Osteocyte (in vitro differentiated cells): ENCODE measurements at places on chromosomes 6 and 20. TPM values are rescaled to one million over a fixed set of nuclear protein-coding genes. Genes with fewer than 3 reads are reported as not detected.

- H3K4me3 ChIP-seq: no peak overlapping the region
- H3K36me3 ChIP-seq: peaks cover 2% of the 10 kb centered on the region
- no peak for DNase-seq
- H3K27ac ChIP-seq: no peak overlapping the region
Measured at GRCh38 chr6:131730264-131730663, 19.4 kb upstream of the CTAGE9 start.

- H3K4me3 ChIP-seq: no peak overlapping the region
- DNase-seq: no peak
- H3K36me3 ChIP-seq: no peaks in the 10 kb centered on the region
Measured at GRCh38 chr6:77987035-77987384, 334.2 kb downstream of the MEI4 start.

DNA sequence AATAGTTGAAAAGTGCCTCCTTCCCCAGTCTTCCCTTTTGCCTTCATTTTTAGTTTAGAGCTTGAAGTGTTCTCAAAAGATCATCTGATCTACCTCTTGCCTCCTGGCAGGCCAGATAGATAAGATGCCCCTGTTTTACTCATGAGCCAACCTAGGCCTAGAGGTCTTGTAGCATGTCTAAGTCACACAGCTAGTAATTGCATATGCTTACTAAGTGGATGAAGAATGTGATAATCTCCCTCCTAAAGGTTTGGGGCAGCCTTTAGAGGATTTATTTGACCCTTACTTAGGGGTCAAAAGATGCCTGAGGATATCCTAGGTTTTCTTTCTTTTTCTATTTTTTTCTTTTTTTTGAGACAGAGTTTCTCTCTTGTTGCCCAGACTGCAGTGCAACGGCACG lies 2.1 kb downstream of the C6orf141 start:
- H3K27me3 ChIP-seq: peaks cover 49% of the 10 kb centered on the region
- no peaks in the 10 kb centered on the region for H3K36me3 ChIP-seq
- H3K27ac ChIP-seq: no peak overlapping the region
- no peak for DNase-seq

Gene POU5F1
- total RNA-seq: not detected in 2 replicates

DNA sequence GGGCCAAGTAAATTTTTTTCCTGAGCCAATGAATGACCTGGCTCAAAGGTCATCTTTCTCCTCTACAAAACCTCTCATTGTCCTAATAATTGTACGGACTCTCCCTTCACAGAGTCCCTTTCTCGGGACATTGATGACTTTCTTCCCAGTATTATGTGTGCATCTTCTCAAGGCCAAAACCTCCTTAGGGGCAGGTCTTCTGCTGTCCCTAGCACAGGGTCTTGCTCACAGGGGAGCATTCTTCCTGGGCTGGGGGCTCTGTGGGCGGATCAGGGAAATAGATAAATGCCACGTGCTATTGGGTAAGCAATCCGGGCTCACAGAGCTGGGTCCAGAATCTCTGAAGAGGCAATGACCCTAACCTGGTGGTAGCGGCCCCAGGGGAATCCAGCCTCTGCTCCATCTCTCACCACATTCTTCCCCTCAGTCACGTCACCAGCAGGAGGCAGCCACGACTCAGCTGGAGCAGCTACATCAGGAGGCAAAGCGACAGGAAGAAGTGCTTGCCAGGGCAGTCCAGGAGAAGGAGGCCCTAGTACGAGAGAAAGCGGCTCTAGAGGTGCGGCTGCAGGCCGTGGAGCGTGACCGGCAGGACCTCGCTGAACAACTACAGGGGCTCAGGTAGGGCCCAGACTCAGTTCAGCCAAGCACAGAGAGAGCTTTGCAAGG lies 23.5 kb downstream of the CEP250 start:
- no peak for DNase-seq
- H3K27ac ChIP-seq: no peak overlapping the region
- H3K27me3 ChIP-seq: no peaks in the 10 kb centered on the region
- H3K4me3 ChIP-seq: no peak overlapping the region

GRCh38 chr6:25083784-25084507 lies 148.2 kb upstream of the RIPOR2 start:
- H3K4me3 ChIP-seq: no peak overlapping the region
- H3K27ac ChIP-seq: no peak overlapping the region
- DNase-seq: no peak
- no peaks in the 10 kb centered on the region for H3K36me3 ChIP-seq

DNA sequence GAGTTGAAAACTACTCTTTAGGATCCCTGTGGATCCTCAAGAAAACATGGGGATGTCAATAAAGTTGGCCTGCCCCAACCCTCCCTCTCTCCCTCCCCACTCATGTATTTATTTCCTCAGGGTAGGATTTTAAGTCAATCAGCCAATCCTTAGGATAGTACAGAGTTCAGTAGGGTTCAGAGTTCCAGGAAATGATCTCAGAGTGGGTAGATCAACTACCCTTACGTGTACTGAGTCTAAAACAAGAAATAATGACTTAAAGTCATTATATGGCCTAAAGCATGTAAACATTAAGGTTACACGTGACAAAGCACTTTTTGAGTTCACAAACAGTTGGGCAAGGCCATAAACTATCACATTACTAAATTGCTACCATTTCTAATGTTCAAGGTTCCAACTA lies 47.2 kb upstream of the REV3L start:
- H3K36me3 ChIP-seq: no peaks in the 10 kb centered on the region
- H3K27me3 ChIP-seq: no peaks in the 10 kb centered on the region
- peaks cover 14% of the 10 kb centered on the region for H3K4me1 ChIP-seq

Gene BLCAP
- 71.9 and 74.5 TPM in 2 replicates for total RNA-seq

DNA sequence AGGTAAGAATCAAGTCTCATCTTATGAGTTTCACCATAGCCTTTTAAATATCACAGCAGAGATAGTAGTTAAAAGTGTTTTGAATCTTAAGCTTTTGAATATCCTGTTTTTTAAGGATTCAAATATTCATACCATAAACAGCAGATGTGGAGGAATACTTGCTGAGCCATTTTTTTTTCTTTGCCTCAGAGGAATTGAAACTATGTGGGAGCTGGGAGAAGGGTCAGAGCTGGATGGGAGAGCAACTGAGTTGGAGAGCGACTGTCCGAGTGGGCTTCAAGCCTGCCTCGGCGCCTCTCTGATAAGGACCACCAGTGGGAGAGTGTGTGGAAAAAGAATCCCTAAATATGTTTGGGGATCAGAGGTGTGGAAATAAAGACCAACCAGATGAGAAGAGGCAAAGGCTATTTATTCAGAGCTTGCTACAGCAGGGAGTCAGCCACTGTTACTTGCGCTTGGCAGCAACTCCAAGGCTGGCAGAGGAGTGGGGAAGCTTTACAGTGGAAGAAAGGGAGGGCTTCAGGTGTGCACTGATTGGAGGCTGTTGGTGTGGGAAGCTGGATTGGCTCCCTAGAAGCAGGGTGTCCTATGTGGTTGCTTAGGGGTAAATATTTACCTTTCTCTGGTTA lies 34.3 kb upstream of the MCUR1 start:
- no peak overlapping the region for H3K4me3 ChIP-seq
- peaks cover 23% of the 10 kb centered on the region for H3K27me3 ChIP-seq
- H3K4me1 ChIP-seq: peaks cover 6% of the 10 kb centered on the region

Gene DDX27
- total RNA-seq: 30.5 and 34.1 TPM in 2 replicates

DNA sequence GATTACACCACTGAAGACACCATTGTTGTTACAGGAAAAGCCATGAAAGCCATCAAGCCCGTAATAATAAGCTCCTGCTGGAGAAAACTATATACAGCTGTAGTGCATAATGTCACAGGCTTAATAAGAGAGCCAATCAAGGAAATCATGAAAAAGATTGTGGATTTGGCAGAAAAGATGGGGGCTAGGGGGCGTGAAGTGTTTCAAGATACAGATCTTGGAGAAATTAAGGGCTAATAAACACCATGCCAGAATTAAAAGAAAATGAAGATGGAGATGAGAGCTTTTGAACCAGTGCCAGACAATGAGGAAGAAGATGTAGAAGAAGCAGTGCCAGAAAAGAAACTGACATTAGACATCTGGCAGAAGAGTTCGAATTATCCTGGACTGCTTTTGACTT lies 43.2 kb upstream of the DTNBP1 start:
- H3K4me1 ChIP-seq: no peaks in the 10 kb centered on the region
- H3K4me3 ChIP-seq: no peak overlapping the region
- peaks cover 19% of the 10 kb centered on the region for H3K27me3 ChIP-seq
- peaks cover 2% of the 10 kb centered on the region for H3K36me3 ChIP-seq
- H3K27ac ChIP-seq: no peak overlapping the region

- H3K27ac ChIP-seq: no peak overlapping the region
- H3K4me1 ChIP-seq: no peaks in the 10 kb centered on the region
- peaks cover 33% of the 10 kb centered on the region for H3K27me3 ChIP-seq
- H3K36me3 ChIP-seq: no peaks in the 10 kb centered on the region
Measured at GRCh38 chr6:118305081-118305480, 243.0 kb upstream of the PLN start.

DNA sequence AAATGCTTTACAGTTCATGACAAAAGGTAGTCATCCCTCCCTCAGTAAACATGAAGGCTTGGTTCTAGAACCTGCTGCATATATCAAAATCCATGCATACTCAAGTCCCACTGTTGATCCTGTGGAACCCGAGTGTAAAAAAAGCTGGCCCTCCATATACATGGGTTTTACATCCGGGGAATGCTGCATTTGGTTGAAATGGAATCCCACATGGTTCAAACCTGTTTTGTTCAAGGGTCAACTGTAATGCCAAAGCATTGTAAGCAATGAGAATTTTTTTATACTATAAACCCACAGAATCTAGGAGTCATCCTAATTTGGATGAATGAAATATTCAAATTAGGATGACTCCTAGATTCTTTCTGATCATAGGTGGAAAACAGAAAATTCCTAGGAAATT lies 5.9 kb upstream of the HDAC2 start:
- H3K27ac ChIP-seq: no peak overlapping the region
- H3K36me3 ChIP-seq: no peaks in the 10 kb centered on the region

- peak; percentile 81 for DNase-seq
- no peak overlapping the region for H3K4me3 ChIP-seq
- H3K27me3 ChIP-seq: peaks cover 2% of the 10 kb centered on the region
- H3K36me3 ChIP-seq: no peaks in the 10 kb centered on the region
Measured at GRCh38 chr6:168410035-168410434, 30.9 kb upstream of the SMOC2 start.

- H3K27ac ChIP-seq: no peak overlapping the region
- no peak for DNase-seq
- H3K27me3 ChIP-seq: peaks cover 5% of the 10 kb centered on the region
- H3K4me1 ChIP-seq: no peaks in the 10 kb centered on the region
Measured at GRCh38 chr6:2545383-2546038, 205.2 kb downstream of the MYLK4 start.

DNA sequence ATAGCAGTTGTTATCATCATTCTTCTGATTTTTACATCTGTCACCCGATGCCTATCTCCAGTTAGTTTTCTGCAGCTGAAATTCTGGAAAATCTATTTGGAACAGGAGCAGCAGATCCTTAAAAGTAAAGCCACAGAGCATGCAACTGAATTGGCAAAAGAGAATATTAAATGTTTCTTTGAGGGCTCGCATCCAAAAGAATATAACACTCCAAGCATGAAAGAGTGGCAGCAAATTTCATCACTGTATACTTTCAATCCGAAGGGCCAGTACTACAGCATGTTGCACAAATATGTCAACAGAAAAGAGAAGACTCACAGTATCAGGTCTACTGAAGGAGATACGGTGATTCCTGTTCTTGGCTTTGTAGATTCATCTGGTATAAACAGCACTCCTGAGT lies 2.1 kb downstream of the CALHM6 start:
- H3K36me3 ChIP-seq: no peaks in the 10 kb centered on the region
- no peak overlapping the region for H3K4me3 ChIP-seq
- H3K27me3 ChIP-seq: peaks cover 6% of the 10 kb centered on the region

Gene JPH2
- total RNA-seq: 14.2 and 16.5 TPM in 2 replicates

DNA sequence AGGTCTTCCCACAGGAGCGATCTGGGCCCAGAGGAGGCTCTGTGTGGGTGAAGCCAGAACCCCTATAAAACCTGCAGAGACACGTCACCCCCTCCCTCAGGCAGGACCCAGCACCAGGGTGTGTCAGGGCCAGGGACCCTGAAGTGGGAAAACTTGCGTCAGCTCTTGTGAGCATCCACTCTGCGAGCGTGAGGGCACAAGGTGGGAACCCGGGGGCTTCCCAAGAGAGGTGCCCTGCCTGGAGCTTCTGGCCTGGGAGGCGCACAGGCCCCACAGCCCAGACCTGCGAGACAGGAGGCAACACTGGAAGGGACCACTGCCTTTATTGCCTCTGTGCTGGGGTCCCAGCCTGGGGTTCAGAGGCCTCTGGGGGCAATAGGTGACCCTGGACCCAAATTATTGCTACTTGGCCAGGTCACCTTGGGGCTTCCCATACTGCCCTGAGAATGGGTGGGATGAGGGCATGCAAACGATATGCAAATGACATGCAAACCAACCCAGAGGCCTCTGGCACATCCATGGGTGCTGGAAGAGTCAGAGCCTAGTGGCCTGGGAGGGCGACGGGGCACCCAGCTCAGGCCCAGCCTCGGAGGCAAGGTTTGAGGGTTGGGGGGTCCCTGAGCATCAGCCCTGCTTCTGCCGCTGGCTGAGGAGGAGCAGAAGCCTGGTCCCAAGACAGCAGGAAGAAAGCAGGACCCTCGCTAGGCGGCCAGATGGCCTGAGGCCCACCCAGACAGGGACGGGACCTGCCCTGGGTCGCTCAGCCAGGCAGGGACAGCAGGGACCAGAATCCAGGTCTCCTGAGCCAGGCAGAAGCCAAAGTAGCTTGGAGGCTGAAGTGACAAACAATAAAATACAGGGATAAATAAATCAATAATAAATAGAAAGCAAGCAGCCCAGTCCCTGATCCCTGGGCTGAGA lies 5.1 kb upstream of the C20orf144 start:
- no peak overlapping the region for H3K4me3 ChIP-seq
- no peaks in the 10 kb centered on the region for H3K27me3 ChIP-seq
- peaks cover 3% of the 10 kb centered on the region for H3K4me1 ChIP-seq

Gene TCP11
- 0.43 TPM in 1 of 2 replicates, not detected in the other for total RNA-seq

GRCh38 chr6:116550796-116551195 lies 2.8 kb upstream of the CALHM4 start:
- H3K4me1 ChIP-seq: no peaks in the 10 kb centered on the region
- no peak overlapping the region for H3K27ac ChIP-seq
- no peak for DNase-seq

Gene SLC35F1
- not detected in 2 replicates for total RNA-seq

GRCh38 chr6:112231594-112232060 lies 22.7 kb downstream of the LAMA4 start:
- no peak overlapping the region for H3K4me3 ChIP-seq
- H3K27me3 ChIP-seq: no peaks in the 10 kb centered on the region
- H3K36me3 ChIP-seq: peaks cover 21% of the 10 kb centered on the region
- DNase-seq: no peak
- H3K27ac ChIP-seq: peak overlapping the region; percentile 93
- H3K4me1 ChIP-seq: peaks cover 69% of the 10 kb centered on the region

DNA sequence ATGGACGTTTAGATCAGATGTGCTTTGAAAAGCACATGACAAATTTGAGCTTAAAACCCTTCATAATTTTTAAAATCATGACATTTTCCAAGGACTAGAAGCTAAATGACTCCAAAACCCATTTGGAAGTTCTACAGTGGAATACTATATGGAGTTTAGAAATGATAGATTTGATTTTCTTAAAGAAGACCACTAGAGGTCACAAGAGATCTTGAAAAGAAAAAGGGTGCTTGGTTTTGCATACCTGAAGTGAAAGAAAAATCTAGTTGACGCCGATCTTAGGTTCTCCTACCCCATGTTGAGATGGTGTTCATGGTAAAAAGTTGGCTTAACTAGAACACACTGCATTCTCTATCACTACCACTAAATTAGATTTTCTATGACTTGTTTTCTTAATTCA lies 31.5 kb downstream of the CFAP61 start:
- H3K27ac ChIP-seq: no peak overlapping the region
- no peaks in the 10 kb centered on the region for H3K4me1 ChIP-seq
- DNase-seq: no peak

Gene AHCY
- 110 and 114 TPM in 2 replicates for total RNA-seq
